LHCN-M2 (cell line): ENCODE measurements at places on chromosomes 4 and X. TPM values are rescaled to one million over a fixed set of nuclear protein-coding genes. Genes with fewer than 3 reads are reported as not detected.
A peak's percentile ranks its signal among the peaks of the same experiment; 100 is the strongest.

GRCh38 chrX:133709501-133709900, 275.9 kb downstream of the GPC3 start:
- no peak for DNase-seq

- DNase-seq: no peak
Observed at GRCh38 chr4:141041021-141041476, 92.2 kb downstream of the RNF150 start.

DNA sequence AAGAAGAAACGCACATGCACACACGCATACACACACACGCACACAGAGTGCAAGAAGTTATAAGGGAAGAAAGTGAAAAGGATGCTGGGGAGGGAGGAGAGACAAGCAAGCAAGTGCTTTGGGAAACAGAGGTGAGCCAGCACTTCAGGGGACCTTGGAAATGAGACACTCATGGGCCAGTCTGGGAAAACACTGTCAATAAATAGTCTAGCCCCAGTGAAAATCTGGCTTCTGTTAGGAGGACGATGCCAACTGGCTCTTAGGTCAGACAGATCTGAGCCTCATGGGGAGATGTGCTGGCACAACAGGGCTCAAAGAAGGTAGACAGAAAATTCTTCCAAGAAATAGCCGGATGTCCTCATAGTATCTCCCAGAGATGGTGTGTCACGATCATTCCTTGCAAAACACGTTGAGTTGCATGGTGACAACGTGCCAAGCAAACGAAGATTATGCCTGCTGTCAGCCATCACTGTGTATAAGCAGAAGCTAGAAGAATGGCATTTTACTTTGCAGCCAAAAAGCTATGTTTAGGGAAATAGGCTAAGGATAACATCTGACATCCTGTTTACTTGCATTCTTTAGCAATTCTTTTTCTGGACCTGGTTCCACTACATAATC, 557 bp upstream of the ARHGEF6 start:
- peak; percentile 32 for DNase-seq

DNA sequence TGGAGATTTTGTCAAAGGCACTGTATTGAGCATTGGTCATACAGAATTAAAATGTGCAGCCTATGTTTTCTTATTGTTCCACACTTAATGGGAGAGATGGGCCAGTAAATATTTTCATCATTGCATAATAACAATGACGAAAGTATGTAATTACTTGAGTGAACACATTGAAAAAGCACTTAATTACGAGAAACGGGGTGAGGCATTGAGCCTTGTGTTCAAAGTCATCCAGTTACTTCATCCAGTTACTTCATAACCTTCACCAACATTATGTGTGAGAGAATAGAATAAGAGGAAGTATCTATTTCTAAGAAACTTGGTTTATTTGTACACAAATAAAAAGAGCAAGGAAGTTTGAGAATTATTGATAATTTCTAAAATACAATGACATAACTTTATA, 1427.0 kb downstream of the ADGRL3 start:
- no peak for DNase-seq

DNA sequence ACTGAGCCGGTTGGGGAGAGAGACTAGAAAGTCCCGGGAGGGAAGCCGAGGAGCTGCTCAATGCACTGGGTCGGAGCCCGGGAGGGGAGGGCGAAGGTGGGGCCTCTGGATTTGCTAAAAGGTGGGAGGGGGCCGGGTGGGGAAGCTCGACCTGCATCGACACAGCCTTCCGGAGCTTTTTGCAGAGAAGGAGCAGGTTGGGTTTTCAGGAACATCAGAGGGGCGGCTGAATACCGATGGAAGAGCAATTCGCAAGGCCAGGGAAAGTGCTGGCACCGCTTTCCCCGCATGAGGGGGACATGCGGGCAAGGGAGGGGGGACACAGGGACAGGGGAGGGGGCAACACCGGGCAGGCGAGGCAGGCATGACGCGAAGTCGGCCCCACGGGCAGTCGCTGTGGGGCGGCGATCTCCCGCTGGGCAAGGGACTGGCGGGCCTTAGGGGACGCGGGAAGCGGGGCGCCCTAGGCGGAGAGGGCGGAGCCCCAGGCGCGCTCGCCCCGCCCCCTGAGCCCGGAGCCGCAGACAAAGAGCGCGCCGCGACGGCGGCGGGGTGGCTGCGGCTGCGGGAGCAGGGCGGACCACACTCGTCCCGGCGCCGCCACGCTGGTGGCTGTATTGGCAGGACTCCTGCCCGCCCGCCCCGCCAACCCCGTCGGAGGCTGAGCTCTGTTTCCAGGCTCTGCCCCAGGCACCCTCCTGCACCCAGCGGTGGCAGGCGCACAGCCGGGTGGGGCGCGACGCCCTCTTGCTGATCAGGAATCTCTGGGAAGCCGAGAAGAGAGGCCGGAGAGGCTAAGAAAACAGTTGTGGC, 11.6 kb downstream of the PDZD4 start:
- no peak for DNase-seq

DNA sequence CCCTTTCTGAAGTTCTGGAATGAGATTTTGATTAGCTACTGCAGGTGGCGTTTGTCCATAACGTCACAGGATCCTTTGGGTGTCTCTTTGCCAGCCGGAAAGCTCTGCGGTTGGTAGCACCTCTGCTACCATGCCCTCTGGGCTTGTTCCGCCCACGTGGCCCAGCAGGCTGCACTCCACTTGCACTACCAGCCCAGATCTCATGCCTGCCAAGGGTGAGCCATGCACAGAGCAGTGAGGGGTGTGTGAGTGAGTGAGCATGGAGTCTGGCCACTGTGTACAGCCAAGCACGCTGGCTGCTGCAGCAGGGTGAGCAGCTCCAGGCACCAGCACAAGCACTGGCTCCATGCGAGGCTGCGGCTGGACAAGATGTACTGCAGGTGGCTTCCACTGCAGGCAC, 6.6 kb upstream of the HNRNPD start:
- DNase-seq: no peak

DNA sequence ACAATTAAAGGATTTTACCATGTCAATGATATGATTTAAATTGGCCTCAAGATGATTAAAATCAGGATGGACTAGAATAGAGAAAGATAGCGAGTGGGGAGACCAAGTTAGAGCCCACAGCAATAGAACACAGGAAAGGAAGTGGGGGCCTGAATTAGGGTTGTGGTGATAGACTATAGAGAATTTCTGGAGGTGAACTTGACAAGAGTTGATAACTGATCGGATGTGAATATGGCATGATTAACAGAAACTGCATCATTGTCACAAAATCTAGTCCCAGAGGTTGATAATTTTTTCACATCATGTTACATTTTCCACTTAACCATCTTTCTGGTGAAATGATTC, 26.3 kb upstream of the TRPC3 start:
- no peak for DNase-seq

- no peak for DNase-seq
Observed at GRCh38 chrX:154013001-154013421, 6.7 kb downstream of the IRAK1 start.

DNA sequence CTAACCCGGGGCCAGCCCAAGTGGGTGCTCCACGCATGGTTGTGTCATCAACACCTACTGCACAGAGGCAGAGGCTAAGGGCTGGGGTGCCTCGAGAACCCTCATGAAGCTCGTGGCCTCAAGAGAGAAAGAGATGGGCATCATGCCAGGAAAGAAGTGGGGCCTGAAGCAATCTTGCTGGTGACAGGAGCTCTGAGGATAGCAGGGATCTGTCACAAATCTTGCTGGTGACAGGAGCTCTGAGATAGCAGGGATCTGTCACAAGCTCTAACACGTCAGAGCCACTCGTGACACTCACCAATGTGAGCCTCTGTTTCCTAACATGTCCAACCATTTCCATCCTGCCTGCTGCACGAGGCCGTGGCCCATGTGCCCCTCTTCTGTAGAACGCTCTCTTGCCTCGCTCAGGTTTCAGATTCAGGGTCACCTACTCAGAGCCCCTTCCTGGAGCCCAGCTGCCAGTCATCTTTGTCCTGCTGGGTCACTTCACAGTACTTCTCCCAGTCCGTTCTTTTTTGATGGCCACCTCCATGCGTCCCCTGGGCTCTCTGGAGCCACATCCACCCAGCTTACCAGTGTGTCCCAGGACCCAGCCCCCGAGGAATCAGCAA, 21.1 kb downstream of the PNMA6E start:
- DNase-seq: no peak

GRCh38 chr4:95444812-95445211, 104.0 kb downstream of the UNC5C start:
- no peak for DNase-seq

VCX2 gene
- total RNA-seq: not detected in 2 replicates

MAML3 gene
- total RNA-seq: 0.06 and 0.19 TPM in 2 replicates

ZNF518B gene
- total RNA-seq: 6.1 TPM in 2 replicates

SFRP2 gene
- total RNA-seq: not detected in 2 replicates

CTAG2 gene
- not detected in 2 replicates for total RNA-seq
